Fibroblast of mammary gland (primary cell): ENCODE measurements at places on chromosomes 12 and 14.

GRCh38 chr14:72471346-72471745 lies 422.6 kb downstream of the DPF3 start:
- no peak for DNase-seq

- DNase-seq = peak; percentile 84
These were observed at the start of gene SYT1 for GRCh38 chr12:78864403-78864869. TSS of gene SYT1 (plus strand) at chr12:78864774.

DNA sequence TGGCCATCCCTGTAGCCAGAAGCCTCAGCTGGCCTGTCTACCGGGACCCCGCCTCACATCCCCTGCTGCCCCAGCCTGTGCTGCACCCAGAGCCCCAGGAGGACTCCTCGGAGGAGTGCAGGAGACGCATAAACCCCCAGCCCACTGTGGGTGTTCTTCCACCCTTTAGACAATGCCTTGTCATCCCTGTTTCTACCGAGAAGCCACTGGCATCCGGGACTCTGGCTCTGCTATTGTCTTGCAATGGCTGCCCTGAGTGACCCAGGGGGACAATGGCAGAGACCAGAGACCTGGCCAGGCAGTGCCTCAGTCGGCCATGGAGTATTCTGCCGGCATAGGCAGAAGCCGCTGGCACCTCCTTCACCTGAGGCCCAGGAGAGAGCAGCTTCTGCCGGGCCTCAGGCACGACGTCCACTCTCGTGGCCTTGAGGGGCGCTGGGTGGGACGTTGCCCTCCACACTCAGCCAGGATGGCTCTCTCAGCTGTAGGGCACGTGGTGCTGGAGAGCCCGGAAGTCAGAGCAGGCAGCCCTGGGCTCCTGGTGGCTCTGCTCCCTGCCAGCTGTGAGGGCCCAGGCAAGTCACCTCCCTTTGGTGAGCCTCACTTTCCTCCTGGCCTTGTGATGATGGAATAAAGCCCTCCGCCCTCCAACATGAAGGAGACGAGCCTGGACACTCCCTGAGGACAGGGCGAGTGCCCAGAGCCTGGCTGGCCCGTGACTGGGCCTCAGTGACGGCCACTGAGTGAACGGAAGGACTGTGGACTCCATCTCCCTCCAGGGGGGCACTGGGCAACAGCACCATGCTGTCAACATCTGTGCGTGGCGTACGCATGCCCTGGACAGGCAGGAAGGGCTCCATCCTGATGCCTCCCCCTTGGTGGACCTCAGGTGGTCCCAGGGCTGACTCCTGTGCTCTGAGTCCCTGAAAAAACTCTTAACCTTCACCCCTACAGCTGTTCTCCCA lies 41.0 kb downstream of the TRAFD1 start:
- no peak for DNase-seq

- DNase-seq = no peak
These were observed 244.2 kb downstream of the DPF3 start for GRCh38 chr14:72649603-72650227.

- DNase-seq = no peak
These were observed 42.3 kb downstream of the BCL11B start for GRCh38 chr14:99229654-99230207.

- no peak for DNase-seq
These were observed 3.8 kb upstream of the TBX3 start for GRCh38 chr12:114687802-114688201.
